Liver (tissue), 10 donors: ENCODE measurements at places on chromosomes 5 and 9. TPM values are rescaled to one million over a fixed set of nuclear protein-coding genes. Genes with fewer than 3 reads are reported as not detected.

- no peaks in the 10 kb centered on the region for H3K27me3 ChIP-seq
- no peak overlapping the region for H3K4me3 ChIP-seq
- DNase-seq = no peak
Observed at GRCh38 chr5:84685121-84685894, 300.6 kb upstream of the EDIL3 start.

Gene LRRC19
- 2.0 TPM for total RNA-seq

Gene GBGT1
- 25.7 TPM for total RNA-seq

- H3K27me3 ChIP-seq = no peaks in the 10 kb centered on the region
Observed at GRCh38 chr9:6502399-6502798, 89.4 kb downstream of the UHRF2 start.

GRCh38 chr5:172919525-172920446, 39.4 kb upstream of the RPL26L1 start:
- no peak overlapping the region for H3K4me3 ChIP-seq
- H3K4me1 ChIP-seq = no peaks in the 10 kb centered on the region
- no peak overlapping the region for H3K27ac ChIP-seq
- no peak for DNase-seq
- peaks cover 23% of the 10 kb centered on the region for H3K36me3 ChIP-seq
- H3K27me3 ChIP-seq = no peaks in the 10 kb centered on the region

Gene DNAJB5
- total RNA-seq = 1.4 TPM

Gene BRD3OS
- total RNA-seq = 3.2 TPM

DNA sequence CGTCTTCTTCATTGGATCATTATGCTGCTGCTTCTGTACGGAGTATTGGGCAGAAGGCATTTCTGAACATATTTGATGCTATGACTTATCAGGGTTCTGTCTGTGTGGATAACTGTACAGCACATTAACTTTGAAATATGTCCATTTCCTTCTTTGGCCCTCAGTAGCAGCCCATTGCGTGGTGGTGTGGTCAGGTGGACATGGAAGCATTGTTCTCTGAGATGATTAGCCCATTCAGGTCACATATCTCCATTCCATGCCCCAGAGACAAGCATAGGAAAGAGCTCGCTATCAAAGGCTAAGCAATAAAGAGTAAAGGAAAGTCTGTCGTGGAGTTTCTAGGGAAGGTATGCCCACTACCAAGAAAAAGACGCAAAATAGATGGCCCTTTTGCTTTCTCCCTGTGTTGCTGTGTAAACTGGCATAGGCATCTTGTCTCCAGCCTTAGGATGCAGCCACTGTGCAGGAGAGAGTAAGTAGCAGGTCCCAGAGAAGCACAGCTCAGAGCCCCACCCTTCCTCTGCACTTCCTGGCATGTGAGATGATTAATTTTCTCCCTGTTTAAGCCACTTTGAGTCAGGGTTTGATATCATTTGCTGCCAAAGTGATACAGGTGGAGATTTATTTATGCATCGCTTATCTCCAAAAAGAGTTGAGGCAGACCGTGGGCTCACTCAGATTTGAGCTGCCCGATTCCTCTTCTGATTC, 221.9 kb downstream of the PDZD2 start:
- no peak overlapping the region for H3K4me3 ChIP-seq
- H3K4me1 ChIP-seq = no peaks in the 10 kb centered on the region
- no peaks in the 10 kb centered on the region for H3K27me3 ChIP-seq
- DNase-seq = no peak
- H3K27ac ChIP-seq = no peak overlapping the region

DNA sequence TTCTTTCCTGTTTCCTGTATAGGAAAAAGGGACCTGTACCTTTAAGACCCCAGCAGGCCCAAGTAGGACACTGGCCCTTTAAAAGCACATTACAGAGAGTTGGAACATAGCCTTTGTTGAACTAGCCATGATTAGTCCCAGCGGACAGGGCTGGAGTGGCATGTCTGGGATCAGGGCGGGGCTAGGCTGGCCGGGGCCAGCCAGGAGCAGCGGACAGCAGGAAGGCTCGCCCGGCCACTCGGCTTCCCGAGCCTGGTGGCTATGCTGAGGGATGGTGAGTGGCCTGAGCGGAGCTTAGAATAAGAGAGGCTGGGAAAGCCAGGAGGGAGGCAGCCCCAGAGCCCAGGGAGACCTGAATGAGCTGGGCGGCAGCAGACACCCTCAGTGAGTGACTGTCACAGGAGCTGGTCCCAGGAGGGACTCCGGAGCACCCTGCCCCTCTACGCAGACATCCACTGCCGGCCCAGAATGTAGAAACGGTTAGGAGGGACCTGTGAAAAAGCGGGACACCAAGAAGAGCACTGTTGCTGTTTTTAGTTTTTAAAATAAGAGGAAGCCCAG, 92.1 kb downstream of the DAB2IP start:
- H3K4me1 ChIP-seq = peaks cover 28% of the 10 kb centered on the region
- no peaks in the 10 kb centered on the region for H3K27me3 ChIP-seq
- H3K27ac ChIP-seq = peak overlapping the region; percentile 88
- peak; percentile 63 for DNase-seq

GRCh38 chr5:94702729-94703128, 84.3 kb downstream of the SLF1 start:
- H3K27ac ChIP-seq = no peak overlapping the region
- no peaks in the 10 kb centered on the region for H3K27me3 ChIP-seq
- H3K36me3 ChIP-seq = no peaks in the 10 kb centered on the region
- H3K4me1 ChIP-seq = no peaks in the 10 kb centered on the region
- DNase-seq = no peak
